T-helper 2 cell treated with Interferon-gamma antibody and Interleukin-4, amounts not matched to agents 100 ng/mL and 5 ng/mL, for 36 hours (primary cell): ENCODE measurements at places on chromosomes 13 and 19. TPM values are rescaled to one million over a fixed set of nuclear protein-coding genes. Genes with fewer than 3 reads are reported as not detected.

The CD37 gene
- total RNA-seq, result 213 and 221 TPM in 2 replicates

The NDFIP2 gene
- 155 TPM in 2 replicates for total RNA-seq

The DNAJC15 gene
- total RNA-seq, result 17.1 and 18.2 TPM in 2 replicates

The PDE4C gene
- not detected in 2 replicates for total RNA-seq

The GPR4 gene
- not detected in 2 replicates for total RNA-seq

The GRK1 gene
- 0.05 TPM in 1 of 2 replicates, not detected in the other for total RNA-seq

The IL4I1 gene
- 1.9 and 2.1 TPM in 2 replicates for total RNA-seq

The KLK12 gene
- not detected in 2 replicates for total RNA-seq

The NKG7 gene
- total RNA-seq, result 135 and 136 TPM in 2 replicates

The CGB8 gene
- not detected in 2 replicates for total RNA-seq

The CCDC70 gene
- not detected in 2 replicates for total RNA-seq

The TUBB4A gene
- 5.9 and 6.2 TPM in 2 replicates for total RNA-seq

The SULT2A1 gene
- total RNA-seq, result not detected in 2 replicates

The ZNF600 gene
- total RNA-seq, result 12.0 and 13.1 TPM in 2 replicates

The ZNF578 gene
- total RNA-seq, result 0.20 and 0.36 TPM in 2 replicates

The SPTBN4 gene
- 0.20 and 0.57 TPM in 2 replicates for total RNA-seq

The LGI4 gene
- total RNA-seq, result 0.27 TPM in 2 replicates

The PEAK3 gene
- 0.82 and 0.84 TPM in 2 replicates for total RNA-seq

The RUBCNL gene
- total RNA-seq, result 0.23 and 0.57 TPM in 2 replicates

The KIR3DL2 gene
- 0.73 and 0.93 TPM in 2 replicates for total RNA-seq

The MEF2B gene
- total RNA-seq, result 2.3 and 3.3 TPM in 2 replicates

The URAD gene
- total RNA-seq, result not detected in 2 replicates

The KIR2DL1 gene
- not detected in 2 replicates for total RNA-seq

The CFAP97D2 gene
- total RNA-seq, result 0.18 TPM in 1 of 2 replicates, not detected in the other

The DIRAS1 gene
- total RNA-seq, result 0.23 TPM in 1 of 2 replicates, not detected in the other

The ZNF460 gene
- total RNA-seq, result 33.0 and 37.8 TPM in 2 replicates

The NLRP11 gene
- not detected in 2 replicates for total RNA-seq

The KLK5 gene
- total RNA-seq, result not detected in 2 replicates

The FUT1 gene
- total RNA-seq, result 0.25 and 0.36 TPM in 2 replicates

The SHANK1 gene
- not detected in 2 replicates for total RNA-seq

The NLRP5 gene
- not detected in 2 replicates for total RNA-seq

The CDC42EP5 gene
- total RNA-seq, result not detected in 2 replicates
